Stimulated activated CD4-positive, alpha-beta T cell treated with anti-CD3 and anti-CD28 coated beads, Interleukin-15, amount 100 ng/mL, for 1 hour (primary cell): ENCODE measurements at places on chromosomes 5 and 9.

DNA sequence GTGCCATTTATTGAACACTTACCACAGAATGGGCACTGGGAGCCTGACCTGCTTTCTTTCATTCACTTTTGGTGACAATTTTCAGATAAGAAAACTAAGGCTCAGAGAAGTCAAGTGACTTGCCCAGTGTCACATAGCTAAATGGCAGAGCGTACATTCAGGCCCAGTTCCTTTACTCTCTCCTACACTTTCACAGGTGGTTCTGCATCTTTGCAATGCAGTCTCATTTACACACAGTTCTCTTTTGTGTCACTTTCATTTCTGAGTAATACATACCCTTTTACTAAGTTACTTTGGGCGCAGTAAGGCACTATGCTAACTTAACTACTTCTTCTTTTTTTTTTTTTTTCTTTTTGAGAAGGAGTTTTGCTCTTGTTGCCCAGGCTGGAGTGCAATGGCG, 8.3 kb downstream of the NFIL3 start:
- DNase-seq = no peak

- DNase-seq = no peak
Measured at GRCh38 chr5:98969400-98969799, 40.6 kb upstream of the CHD1 start.

DNA sequence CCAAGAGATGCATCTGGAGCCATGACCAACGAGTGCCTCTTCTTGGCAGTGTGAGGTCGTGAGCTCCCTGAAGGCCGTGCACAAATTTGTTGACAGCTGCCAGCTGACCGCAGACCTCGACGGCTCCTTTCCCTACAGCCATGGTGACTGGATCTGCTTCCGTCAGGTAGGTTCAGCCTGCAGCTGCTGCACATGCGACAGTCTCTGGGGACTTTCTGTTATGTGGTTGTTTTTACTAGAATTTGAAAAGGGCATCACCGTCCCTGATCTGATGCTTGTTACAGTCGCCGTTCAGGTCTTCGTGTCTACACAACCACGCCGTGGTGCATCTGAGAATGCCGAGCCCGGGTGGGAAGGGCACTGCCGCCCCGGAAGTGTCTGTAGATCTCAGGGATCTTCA, 36.5 kb upstream of the LRRC14B start:
- no peak for DNase-seq

DNA sequence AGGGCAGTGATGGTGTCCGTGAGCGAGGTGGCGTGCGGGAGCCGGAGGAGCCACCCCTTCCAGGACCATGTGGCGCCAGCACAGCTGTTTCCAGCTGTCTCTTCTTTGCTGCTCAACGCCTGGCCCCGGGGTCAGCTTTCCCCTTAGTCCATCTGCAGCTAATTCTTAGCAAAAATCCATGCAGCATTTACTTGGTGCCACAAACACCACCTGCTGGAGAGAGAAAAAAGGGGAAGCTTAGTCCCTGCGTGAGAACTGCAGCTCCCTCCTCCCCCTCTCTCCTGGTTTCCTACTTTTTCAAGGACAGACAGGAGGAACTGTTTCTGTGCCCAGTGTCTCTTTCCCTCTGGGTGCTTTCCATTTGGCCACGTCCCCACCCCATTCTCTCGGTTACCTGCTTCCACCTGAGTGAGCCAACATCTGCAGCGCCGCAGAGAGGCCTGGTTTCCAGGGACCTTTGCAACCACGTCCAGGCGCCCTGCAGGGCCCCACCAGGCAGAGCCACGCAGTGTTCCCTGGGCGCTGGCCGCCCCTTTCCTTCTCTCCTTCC, 3.4 kb downstream of the SLC6A19 start:
- DNase-seq = no peak

DNA sequence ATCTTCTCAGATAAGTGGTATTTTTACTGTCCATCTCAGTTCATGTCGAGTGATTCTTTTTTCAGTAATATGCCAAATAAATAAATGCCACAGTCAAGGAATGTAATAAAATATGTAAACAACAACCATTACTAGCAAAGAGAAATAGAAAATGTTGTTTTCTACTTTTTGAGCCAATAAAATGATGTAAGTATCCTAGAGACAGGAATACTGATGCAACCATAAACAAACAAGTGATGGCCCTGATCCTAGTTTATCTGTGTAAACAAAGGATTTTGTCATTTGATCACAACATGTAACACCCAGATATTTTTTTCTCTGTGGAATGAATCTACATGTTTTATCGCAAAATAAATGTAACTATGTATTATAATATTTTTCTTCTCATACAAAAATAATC, 1852.8 kb downstream of the EFNA5 start:
- DNase-seq = no peak

GRCh38 chr5:123460296-123460729, 37.1 kb upstream of the CEP120 start:
- no peak for DNase-seq

- DNase-seq = peak; percentile 69
Measured at GRCh38 chr5:181188700-181189362, 16.2 kb downstream of the TRIM7 start.

GRCh38 chr9:131277910-131278701, 1.8 kb upstream of the FAM78A start:
- no peak for DNase-seq

DNA sequence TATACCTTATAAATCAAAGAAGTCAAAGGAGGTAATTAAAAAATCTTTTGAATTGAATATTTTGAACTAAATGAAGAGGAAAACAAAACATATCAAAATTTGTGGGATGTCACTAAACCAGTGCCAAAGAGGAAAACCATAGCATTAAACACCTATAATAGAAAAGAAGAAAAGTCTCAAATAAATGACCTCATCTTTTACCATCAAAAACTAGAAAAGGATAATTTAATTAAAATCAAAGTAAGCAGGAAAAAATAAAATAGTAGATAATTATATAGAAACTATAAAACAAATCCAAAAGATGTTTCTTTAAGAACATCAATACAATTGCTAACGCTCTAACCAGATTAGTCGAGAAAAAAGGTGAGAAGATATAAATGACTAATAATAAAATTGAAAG, 47.8 kb downstream of the LPAR1 start:
- DNase-seq = no peak

DNA sequence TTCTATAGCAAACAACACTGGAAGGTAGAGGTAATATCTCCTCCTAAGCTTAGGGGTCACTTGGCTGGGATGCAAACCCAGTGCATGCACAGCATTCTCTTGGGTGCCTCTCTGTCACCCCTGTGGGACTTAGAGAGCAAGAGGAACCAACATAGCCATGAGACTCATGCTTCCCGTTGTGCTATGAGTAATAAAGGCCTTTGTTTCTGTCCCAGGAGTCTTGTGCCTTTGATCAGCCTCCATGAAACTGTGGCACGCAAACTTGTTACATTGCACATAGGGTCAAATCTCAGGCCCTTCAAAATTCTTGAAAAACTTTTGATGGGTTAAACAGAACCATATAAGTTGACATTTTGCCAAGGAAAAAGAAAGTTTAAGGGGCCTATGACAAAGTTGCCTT, 272.8 kb downstream of the TAF11L14 start:
- DNase-seq = no peak

- DNase-seq = no peak
Measured at GRCh38 chr5:135254183-135254582, 144.8 kb downstream of the MACROH2A1 start.

GRCh38 chr5:82031220-82032119, 59.6 kb downstream of the ATG10 start:
- no peak for DNase-seq

DNA sequence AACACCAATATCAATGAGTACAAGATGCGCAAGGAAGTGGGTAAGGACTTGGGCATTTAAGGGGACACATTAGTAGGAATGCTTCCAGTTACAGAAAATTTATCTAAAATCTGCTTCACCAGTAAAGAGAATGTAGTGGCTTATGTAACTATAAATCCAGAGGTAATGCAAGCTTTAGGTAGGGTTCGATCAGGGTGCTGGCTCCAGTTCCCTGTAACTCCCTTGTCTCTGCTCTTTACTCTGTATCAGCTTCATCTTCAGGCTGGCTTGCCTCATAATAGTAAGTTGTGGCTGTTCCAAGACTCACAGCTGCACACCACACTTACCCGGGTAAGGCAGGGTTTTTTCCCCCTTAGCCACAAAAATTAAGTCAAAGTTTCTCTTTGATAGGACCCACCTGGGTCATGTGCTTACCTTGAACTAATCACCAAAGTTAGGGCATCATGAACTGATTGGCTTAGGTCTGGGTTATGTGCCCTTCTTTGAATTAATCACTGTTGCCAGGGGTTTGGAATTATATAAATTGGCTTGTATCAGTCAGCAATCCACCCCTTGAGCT, 35.5 kb downstream of the ARHGEF37 start:
- no peak for DNase-seq
